ENCODE measurements at places on chromosomes 13 and 19. TPM values are rescaled to one million over a fixed set of nuclear protein-coding genes. Genes with fewer than 3 reads are reported as not detected.

DNA sequence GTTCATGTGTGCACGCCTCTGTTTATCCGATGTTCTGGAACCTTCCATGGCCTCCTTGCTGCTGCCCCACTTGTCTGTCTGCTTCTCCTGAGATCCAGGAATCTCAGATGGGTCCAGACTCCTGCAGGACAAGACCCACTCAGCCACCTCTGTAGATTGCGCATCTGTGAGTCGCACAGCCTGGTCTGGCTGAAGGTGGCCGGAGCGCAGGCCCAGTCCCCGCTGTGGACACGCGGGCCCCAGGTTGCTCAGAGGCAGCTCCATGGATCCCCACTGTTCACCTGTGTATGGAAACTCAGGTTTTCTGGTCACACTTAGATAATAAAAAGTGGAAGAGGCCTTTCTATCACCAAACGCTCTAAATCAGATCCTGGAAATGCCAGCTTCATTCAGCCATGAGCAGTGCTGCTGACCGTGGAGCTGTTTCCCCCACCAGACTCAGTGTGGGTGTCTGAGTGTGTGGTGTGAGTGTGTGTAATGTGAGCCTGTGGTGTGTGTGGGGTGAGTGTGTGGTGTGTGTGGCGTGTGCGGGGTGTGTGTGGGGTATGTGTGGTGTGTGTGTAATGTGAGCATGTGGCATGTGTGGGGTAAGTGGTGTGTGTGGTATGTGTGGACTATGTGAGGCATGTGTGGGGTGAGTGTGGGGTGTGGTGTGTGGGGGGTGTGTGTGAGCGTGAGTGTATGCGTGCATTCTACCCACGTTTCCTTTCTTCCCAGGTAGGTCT, 59.5 kb downstream of the MCF2L start:
- DNase-seq: no peak

KCNJ14 gene
- 1.8 TPM for total RNA-seq

- DNase-seq: no peak
Observed at GRCh38 chr13:38700051-38700450, 13.2 kb downstream of the FREM2 start.

ZNF491 gene
- 8.8 TPM for total RNA-seq

DNA sequence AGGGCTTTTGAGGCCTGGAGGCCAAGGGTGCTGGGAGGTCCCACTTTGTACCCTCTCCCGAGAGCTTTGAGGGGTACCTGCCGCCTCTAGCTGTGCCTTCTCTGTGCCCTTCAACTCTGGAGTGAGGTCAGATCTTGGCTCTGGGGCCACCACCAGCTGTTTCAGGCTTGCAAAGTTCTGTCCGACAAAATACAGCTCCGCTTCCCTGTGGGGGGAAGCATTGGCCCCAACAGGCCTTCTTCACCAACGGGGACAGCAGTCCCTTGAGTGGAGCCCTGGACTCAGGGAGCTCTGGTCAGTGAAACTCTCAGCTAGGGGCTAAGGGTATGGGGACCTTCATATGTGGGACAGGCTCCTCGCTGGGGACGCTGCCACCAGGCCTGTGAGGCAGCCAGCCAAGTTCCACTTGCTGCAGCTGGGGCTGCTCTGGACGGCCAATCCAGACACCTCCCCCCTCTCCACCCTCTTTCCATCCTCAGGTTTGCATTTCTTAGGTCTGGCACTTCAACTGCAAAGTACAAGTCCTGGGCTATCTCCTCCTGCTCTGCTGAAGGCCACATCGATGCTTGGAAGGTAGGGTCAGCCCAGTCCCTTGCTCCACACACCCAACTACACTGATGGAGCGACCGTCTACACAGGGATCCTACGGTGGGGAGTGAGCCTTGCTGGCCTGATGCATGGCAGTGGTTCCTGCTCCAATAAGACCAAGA, 46.8 kb downstream of the C13orf46 start:
- DNase-seq: peak; percentile 53

Data from type B pancreatic cell (in vitro differentiated cells).